Activated CD4-positive, CD25-positive, alpha-beta regulatory T cell treated with anti-CD3 and anti-CD28 coated beads, Interleukin-2, amount 50 U/mL, for 72 hours (primary cell): ENCODE measurements at places on chromosomes 2 and 18.

GRCh38 chr2:50133766-50134165 lies 898.2 kb downstream of the NRXN1 start:
- DNase-seq = no peak

DNA sequence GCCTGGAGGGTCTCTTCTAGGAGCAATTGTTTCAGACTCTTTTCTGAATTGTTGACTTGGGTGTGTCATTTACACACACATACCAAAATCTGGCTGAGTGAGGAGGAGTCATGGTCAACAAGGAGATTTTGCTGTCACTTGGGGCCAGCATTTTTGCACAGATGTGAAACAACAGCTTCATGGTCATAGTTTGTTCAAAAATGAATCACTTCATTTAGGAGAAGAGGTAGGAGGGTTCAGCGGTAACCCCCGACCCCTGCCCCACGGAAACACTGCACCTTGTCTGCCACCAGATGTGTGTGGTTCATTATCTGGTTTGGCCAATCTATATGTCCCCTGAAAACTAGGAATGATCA lies 42.2 kb downstream of the LBH start:
- no peak for DNase-seq

DNA sequence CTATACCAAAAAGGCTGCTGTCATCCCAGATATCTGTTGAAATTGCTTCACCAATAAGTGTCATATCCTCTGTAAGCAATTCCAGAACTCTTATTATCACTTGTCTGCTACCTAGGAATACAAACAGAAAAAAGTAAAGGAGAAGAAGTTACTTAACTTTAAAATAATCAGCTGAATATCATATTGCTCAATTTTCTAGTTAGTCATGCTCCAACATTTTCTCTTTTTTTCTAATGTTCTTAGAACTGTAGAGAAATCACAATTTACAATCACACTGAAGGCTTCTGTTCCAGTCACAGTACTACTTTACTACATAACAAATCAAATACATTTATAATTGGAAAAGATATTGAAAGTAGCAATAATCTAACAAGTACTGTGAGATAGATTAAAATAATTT lies 17.4 kb downstream of the RTTN start:
- DNase-seq = no peak

DNA sequence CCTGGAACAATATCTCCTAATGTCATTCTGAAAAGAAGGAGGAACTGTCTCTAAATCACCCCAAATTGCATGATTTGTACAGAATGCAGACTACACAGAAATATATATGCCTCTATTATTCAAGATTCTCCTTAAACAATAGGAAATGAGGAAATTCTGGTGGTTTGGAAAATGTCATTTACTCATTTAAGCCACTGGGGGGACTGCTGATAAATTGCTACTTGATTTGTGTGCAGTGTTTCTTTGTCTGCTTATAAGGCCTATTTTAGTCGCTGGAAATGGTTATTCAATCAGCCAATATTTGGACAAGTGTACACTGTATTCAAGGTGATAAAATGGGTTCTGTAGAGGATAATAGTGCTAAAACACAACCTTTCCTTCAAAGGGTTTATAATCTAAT lies 801.9 kb upstream of the CELF4 start:
- DNase-seq = no peak

DNA sequence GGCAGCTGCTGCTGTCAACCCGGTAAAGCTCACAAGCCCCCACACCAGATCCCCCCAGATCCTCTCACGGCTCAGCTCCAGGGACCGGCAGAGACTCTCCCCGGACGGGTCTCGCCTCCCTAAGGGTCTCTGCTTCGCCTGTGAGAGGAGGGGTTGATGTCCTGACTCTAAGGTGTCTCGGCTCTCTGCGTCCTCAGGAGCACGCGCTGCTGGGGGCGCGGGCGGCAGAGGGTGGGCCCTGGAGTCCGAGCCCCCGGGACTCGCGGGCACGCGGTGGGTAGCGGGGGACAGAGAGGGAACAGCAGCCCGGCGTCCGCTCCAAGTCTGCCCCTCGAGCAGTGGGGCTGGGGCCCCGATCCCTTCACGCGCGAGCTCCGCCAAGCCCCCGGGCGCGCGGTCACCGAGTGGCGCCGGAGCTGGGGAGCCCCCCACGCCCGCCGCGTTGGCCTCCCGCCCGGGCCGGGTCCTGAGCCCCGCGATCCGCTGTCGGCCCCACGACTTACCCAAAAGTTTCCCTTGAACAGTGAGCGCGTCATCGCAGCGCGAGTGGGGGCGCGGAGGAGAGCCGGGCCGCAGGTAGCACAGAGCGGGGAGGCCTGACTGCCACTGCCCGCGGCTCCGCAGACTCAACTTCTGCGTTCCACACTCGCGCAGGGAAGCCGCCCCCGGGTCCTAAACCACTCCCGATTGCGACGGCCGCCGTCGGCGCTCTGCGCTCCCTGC lies at the start of gene PSTPIP2:
PSTPIP2 (minus strand) TSS at position 608 of the 723 bp plus-strand sequence; CDS start at position 536, 72 bp downstream.
- peak; percentile 62 for DNase-seq

- no peak for DNase-seq
Observed at GRCh38 chr18:37705016-37705415, 139.4 kb upstream of the CELF4 start.
